ENCODE measurements at places on chromosomes 4 and X.

DNA sequence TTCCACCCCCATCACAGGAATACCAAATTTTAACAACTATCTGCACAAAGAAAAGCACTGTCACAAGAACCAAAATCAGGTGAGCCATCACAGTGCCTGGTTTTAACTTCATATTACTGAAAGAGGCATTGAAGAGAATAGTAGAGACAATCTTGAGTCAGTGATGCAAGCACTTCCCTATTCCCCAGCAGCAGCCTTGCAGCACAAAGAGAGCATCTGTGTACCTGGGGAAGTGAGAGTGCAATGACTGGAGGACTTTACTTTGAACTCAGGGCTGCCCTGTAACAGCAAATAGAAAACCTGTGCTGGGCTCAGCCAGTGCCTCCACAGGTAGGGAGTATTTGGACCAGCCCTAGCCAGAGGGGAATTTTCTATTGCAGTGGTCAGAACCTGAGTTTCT, 361.8 kb downstream of the TEX13C start:
- no peak for DNase-seq

DNA sequence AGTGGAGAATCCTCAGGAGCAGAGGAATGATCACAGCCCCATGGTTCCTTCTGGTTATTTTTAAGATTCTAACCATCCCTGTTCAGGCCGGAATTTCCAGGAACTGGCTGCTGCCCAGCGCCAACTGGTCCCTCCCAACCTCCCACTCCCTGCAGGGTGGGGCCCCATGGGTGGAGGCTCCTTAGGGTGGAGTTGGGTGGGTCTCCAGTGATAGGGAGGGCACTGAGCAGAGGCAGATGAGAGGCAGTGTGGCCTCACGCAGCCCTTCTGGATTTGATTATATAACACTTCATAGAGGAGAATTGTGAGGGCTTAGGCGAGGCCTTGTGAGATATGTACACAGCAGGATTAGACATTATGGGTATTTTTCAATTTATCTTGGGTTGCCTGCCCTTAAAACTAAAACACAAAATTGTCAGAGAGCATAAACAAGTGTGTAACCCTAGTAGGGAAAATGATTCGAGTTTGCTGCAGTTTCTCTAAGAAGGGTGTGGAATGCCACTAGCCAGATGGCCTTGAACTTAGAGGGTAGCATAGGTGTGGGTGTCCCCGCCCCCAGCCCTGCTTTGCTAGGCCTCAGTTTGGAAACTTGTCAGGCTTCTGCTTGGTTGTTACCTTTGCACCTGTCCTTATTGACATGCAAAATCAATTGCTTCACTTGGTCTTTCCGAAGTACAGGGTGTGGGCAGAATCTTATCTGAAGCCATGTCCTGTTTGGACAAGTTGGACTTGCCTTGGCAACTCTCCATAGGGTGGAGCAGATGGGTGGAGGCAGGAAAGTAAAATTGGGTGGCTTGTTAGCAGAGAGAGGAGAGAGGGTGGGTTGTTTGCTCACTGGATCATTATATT, 9.4 kb downstream of the KLF3 start:
- DNase-seq, result no peak

- DNase-seq, result no peak
Observed at GRCh38 chr4:150510176-150510865, 71.6 kb upstream of the MAB21L2 start.

DNA sequence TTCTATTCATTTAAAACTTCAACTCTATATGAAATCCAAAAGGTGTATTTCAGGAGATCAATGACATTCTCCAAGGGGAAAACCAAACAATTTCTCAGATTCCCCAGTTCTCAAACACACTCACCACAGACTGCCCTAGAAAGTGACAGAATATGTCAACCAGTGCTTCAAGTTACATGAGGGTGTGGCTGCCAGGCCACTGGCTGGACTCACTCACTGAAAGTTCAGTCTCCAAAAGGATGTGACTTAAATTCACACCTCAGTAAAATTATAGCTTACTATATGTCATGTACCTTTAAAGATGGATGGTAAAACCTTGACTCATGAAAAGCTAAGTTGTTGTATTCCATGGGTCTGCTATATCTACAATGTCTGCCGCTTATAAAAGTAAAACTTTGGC, 7.3 kb downstream of the INPP4B start:
- no peak for DNase-seq

GRCh38 chrX:38216642-38217041, 4.0 kb downstream of the SRPX start:
- DNase-seq, result no peak

DNA sequence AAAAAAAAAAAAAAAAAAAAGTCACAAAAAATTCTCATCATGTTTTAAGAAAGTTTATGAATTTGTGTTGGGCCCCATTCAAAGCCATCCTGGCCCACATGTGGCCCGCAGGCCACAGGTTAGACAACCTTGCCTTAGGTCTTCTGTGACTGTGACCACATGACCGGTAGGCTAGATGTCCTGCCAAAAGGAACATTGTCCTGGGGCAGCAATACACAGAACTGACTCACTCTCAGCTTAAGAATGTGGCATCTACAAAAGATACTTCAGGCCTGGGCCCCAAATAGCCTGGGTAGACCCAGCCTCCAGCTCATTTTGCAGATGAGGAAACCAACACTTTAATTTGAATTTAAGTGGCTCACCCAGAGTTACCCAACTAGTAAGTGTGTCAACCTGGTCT, 10.0 kb downstream of the AWAT2 start:
- no peak for DNase-seq

- no peak for DNase-seq
Observed at GRCh38 chr4:111388561-111388960, 756.7 kb upstream of the FAM241A start.

GRCh38 chr4:94673961-94674360, 83.8 kb upstream of the BMPR1B start:
- DNase-seq, result no peak

GRCh38 chr4:107094976-107095375, 58.9 kb upstream of the DKK2 start:
- DNase-seq, result peak; percentile 12

- no peak for DNase-seq
Observed at GRCh38 chr4:119209077-119209476, 3.4 kb upstream of the USP53 start.

DNA sequence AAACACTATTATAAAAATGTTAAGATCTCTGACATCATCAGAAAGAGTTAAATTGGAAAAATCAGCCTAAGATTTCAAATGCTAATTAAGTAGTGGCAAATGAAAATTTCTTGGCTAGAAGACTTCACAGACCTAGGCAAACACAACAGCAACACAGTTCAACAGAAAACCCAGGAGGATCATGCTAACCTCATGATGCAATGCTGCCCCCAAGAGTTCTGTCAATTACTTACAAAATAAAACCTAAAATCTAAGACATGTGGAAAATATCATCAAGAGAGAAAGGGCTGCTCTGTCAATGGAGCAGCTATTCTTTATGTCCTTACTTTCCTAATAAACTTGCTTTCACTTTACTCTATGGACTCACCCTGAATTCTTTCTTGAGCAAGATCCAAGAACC, 21.0 kb downstream of the S100G start:
- peak; percentile 34 for DNase-seq

- DNase-seq, result no peak
Observed at GRCh38 chr4:54784161-54784671, 126.5 kb downstream of the KIT start.

DNA sequence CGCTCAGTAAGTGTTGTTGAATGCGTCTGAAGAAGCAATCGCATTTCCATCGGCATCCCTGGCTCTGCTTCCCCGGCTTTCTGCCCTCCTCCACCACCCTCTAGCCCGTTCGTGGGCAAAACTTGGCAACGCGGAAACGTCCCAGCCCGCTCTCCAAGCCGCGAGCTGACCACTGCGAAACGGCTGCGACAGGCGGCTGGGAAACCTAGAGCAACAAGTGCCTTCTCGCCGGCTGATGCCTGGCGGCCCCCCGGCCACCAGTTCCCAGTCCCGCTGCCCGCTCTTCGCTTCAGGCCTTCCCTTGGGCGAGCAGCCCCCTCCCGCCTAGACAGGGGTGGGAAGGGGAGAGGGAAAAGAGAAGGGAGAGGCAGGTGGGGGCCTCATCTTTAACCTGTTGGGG, 837 bp downstream of the CITED1 start:
- DNase-seq, result no peak

Data from SK-N-MC (cell line).